ENCODE measurements at places on chromosomes 5 and 9.

DNA sequence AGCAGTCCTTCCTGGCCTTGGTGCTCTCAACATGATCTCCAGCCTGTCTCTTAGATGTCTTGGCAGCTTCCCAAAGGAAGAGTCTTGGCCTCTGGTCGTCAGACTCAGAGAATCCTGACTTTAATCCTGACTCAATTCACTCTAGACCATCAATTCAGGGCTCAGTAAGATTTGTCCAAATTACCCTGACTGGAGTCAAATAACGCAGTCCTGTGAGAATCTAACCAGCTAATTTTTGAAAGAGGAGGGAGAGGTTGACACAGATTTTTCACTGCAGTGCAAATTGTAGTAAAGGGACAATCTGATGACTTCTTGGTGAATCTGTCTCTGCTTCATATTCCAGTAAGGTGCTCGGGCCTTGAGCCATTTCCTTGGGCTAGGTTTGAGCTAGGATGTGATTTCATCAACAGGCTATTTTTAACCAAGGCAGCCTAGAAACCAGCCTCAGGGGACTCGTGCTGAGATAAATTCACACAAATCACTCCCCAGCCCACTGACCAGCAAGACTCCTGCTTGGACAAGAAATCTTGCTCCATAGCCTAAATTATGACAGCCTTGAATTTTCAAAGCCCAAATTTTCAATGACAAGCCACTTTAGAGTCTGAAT, 257.4 kb downstream of the ENC1 start:
- DNase-seq: no peak

GRCh38 chr5:59943452-59944113, 50.1 kb upstream of the PDE4D start:
- no peak for DNase-seq

- no peak for DNase-seq
These were observed 164.3 kb upstream of the BRINP1 start for GRCh38 chr9:119533504-119533903.

- DNase-seq: no peak
These were observed 3.5 kb upstream of the VDAC1 start for GRCh38 chr5:134008266-134008749.

DNA sequence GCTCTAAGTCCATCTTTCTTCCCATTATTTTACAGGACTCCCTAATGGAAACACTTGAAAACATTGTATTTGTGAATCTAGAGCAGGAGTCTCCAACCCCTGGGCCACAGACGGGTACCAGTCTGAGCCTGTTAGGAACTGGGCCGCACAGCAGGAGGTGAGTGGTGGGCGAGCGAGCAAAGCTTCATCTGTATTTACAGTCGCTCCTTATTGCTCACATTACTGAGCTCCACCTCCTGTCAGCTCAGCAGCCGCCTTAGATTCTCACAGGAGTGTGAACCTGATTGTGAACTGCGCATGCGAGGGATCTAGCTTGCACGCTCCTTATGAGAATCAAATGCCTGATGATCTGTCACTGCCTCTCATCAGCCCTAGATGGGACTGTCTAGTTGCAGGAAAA, 111.0 kb downstream of the MED27 start:
- DNase-seq: no peak
